CD8-positive, alpha-beta memory T cell (primary cell): ENCODE measurements at places on chromosomes 12 and 14.

- DNase-seq = peak; percentile 63
Observed at GRCh38 chr14:95463171-95463901, 53.1 kb downstream of the SYNE3 start.

- DNase-seq = no peak
Observed at GRCh38 chr14:33774723-33775470, 176.0 kb downstream of the EGLN3 start.

DNA sequence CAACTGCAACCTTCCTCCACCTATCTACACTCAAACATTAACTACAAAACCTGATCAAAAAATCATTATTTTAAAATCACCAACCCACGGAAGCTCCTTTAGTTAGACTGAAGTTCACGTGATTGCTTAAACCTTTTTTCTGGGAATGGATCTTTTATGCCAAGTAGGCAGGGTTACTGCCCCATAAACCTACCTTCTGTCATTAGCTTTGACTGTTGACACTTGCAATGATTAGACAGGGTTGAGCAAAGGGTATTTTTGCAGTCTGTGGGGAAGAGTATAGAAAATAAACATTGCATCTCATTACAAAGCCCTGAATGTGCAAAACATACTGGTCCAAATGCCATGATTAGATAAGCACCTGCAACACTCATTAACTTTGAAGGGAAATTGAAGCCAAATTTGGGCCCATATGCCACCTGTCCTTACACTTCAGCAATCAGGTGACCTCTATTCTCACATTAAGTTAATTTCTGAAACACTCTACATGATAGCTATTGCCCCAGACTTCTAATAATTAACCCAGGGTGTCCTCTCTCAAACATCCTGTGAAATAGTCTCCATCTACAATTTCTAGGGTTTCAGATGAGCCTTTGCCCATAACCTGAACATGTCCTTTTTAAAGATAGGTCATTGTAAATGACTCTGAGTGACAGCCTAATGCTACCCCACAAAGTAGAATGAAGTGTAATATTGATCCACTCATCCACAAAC lies 156.0 kb upstream of the PLEKHG7 start:
- DNase-seq = no peak

DNA sequence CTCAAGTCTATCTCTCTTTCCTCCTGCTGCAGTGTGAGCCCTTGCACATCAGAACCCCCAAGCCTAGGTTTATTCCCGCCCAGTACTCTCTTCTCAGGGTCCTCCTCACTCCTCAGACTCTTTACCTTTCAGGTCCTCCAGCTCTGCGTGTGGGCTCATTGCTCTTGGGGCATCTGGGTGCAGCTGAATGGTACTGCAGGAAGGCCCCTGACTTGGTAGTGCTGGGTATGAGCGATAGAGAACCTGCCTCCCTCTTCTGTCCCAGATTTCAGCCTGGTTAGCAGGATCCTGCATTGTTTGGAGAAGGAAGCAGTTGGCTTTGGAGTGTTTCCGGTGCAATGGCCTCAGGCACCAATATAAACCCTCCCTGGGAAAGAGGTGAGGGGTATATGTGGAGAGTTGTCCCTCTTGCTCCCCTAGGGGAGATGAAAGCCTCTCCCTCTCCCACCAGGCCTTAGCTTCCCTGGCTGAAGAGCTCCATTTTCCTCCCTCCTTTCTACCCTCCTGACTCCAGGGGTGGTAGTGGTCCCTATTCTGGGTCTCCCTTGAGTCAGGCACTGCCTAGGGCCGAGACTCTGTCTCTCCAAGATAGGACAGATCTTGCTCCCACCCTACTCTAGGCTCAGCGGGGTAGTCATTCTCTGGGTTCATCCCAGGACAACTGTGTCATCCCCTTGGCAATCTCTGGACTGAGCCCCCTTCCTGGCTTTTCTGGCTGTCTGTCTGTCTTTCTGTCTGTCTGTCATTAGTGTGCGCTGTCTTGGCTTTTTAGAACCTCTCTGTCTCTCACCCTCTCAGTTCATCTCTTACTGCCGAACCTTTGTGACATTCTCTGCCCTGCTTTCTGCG lies 3.8 kb downstream of the LRP1 start:
- DNase-seq = no peak

DNA sequence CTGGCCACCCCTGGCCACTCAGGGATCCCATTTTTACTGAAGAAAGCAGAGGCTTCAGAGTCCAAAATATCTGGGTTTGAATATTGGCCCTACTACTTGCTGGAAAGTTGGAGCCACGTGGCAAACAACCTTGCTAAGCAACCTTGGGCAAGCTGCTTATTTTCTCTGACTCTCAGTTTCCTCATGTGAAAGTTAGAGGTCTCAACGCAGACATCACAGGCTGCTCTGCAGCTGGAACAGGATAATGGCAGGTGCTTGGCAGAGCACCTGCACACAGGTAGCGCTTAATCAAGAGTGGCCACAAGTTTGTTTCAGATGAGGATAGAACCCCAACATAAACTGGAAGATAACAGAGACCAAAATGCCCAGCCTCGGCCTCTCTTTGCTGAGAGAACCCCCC lies 28.1 kb upstream of the CCND2 start:
- DNase-seq = no peak

- no peak for DNase-seq
Observed at GRCh38 chr12:52801773-52802172, 5.9 kb upstream of the KRT3 start.

GRCh38 chr12:22981711-22982110 lies 356.7 kb downstream of the ETNK1 start:
- DNase-seq = no peak

DNA sequence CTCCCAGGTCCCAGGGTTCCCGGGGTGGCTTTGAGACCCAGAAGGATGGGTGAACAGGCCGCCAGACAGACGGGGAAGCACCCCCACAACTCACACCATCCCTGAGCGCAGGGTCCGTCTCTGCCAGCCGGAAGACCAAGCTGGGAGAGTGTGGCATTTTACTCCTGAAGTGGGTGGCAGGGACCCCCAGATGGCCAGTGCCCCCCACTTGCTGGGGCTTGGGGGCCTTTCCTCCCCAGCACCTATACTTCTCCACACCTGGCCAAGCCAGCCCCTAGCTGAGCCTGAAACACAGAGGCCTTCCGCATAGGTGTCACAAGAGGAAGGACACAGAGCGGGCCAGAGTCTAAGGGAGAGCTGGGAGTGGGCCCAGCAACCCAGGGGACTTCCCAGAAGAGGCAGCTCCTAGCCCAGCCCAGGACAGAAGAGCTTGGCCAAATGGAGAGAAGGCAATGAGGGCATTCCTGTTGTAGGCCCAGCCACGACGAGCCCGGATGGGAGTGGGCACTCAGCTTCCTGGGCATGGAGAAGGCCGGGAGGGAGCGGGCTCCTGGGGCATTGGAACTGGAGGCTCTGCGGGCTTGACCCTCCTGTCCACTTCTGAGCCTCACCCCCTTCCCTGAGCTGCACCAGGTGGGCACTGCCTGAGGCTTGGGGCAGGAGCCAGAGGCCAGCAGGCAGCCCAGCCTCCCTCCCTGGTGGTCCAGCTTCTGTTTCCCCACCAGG lies 3.3 kb downstream of the AHNAK2 start:
- DNase-seq = no peak

GRCh38 chr14:89000007-89000942 lies 175.8 kb downstream of the TTC8 start:
- DNase-seq = no peak

DNA sequence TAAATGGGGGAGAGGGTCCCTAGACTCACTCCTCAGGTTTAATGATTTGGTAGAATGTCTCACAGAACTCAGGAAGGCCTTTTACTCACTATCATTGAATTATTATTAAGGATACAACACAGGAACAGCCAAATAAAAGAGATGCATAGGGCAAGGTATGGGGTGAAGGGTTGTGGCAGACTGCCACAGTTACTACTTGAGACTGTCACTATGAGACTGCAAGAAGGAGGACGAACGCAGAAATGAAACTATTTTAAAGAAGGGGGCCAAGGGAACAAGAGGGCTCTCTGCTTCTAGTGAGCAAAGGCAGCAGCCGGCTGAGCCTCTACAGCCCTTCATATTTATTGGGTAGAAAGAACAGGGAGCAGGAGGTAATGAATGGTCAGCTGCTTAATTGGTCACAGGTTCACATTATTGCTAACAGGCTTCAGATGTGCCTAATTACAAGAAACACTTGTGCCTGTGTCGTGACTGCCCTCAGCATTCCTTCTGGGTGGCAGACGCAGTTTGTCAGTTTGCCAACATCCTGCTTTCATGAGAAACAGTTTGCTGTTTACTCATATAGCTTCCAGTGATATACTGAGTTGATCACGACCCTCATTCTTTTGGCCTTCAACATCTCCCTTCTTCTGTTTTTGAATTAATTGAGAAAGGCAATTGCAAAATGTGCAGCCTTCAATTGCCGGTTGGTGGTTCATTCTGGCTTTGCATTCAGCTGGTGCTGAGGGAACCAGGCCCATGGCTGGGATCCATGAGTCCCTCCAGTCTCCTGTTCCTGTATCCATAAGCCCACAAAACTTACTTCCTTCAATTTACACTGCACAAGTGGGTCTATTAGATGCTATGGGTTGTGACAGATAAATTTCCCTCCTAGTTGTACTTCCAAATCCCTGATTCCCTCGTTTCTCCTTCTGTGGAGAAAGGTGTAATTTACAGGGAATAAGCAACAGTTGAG lies 82.8 kb upstream of the PLEKHG7 start:
- no peak for DNase-seq

DNA sequence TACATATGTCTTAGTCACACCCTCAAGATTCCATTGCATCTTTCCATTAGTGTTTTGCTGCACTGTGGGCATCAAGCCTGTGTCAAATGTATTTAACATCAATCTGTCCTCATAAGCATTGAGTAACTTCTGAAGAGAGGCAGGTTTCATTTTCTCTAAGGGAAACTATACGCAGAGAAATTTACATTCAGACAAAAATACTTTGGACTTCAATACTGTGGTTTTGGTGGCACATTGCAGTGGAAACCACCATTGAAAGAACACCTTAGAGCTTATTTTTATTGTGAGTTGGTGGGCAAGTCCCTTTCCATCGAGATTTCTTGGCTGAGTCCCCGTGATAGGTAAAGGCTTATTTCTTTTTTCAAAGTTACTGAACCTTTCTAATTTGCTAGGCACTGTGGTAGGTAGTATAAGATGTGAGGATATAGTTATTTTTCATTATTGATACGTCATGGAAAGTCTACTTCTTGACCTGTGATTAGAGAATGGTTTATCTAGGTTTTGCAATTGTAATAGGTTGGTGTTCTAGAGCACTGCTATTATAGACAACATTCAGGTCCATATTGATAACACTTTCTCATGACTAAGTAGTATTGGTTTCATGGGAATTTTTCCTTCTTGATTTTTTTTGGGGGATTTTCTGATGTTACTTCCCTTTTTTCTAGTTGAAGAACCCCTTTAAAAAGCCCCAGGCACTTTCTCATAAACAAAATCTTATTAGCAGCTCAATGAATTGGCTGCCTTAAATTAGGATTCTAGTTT lies 81.9 kb downstream of the CFAP54 start:
- DNase-seq = no peak

DNA sequence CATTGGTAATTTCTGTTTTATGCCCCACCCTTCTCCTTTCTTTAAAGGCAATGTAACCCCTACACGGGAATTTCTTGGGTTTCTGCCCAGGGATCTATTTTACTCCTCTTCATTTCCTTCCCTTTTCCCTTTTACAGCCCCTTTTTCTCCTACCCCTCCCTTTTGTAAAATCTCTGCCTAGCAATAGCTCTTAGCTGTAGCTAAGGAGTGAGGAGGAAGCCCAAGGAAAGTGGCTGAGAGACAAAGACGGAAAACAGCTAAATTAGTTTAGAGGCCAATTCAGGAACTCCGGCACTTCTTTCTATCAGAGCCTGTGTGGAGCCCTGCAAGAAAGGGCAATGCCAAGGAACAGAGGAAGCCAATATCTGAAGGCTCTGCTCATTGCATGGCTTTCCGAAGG lies 40.3 kb downstream of the SOCS2 start:
- DNase-seq = no peak

DNA sequence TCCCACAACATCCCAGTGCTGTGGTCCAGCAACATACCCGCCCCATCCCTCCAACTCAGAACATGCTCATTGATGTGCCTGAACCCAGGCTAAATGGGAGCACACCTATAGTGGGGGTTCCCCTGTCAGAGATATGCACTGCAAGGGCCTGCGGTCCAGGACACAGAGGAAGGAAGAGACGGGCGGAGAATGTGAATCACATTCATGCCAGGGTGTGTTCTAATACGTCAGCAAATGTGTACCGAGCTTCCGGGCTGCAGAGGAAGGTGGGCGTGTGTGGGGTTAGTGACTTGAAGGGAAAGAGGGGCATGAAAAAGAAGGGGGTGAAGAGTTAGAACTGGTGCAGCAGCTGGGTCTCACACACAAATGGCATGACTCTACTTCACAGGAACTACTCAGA lies 83.7 kb downstream of the DPF3 start:
- DNase-seq = peak; percentile 38

DNA sequence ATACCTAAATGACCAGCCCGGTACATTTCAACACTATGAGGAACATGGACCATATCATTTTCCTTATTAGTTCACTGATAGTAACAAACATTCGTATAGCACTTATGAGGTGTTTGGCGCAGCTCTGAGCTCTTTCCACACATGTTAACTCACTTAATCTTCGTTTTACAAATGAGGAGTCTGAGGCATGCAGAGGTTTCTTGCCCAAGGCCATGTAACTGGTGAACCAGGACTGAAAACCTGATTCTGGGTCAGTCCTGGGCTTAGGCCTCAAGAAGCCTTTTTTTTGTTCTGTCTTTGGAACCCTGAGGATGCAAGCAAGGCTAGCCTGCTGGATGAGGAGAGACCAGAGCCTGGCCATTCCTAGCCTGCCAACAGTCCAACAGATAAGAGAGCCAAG lies 55.0 kb downstream of the C14orf132 start:
- DNase-seq = no peak

DNA sequence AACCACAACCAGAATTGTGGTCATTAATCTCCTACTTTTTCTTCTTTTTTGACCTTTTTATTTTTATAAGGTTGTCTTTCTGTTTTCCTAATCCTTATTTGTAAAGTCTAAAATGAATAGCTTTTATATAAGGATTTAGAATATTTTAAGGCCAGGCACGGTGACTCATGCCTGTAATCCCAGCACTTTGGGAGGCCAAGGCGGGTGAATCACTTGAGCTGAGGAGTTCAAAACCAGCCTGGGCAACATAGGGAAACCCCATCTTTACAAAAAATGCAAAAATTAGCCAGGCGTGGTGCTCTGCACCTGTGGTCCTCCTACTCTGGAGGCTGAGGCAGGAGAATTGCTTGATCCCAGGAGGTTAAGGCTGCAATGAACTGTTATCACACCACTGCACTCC lies 55.1 kb downstream of the IFT81 start:
- DNase-seq = no peak
